Right ventricle myocardium superior (tissue), 1 donor: ENCODE measurements at places on chromosomes 4 and X. TPM values are rescaled to one million over a fixed set of nuclear protein-coding genes. Genes with fewer than 3 reads are reported as not detected.

The HEPH gene
- total RNA-seq: 8.8 TPM

The USP17L30 gene
- not detected for total RNA-seq

The NAP1L2 gene
- total RNA-seq: 5.4 TPM

The RTL3 gene
- 0.08 TPM for total RNA-seq

The ODAPH gene
- not detected for total RNA-seq

The MTMR8 gene
- 0.51 TPM for total RNA-seq

The MAGEC2 gene
- total RNA-seq: not detected

The CXCL3 gene
- 0.75 TPM for total RNA-seq

The NPFFR2 gene
- total RNA-seq: not detected

The BMPR1B gene
- total RNA-seq: 1.4 TPM
